ENCODE measurements at places on chromosomes 2 and 18.

DNA sequence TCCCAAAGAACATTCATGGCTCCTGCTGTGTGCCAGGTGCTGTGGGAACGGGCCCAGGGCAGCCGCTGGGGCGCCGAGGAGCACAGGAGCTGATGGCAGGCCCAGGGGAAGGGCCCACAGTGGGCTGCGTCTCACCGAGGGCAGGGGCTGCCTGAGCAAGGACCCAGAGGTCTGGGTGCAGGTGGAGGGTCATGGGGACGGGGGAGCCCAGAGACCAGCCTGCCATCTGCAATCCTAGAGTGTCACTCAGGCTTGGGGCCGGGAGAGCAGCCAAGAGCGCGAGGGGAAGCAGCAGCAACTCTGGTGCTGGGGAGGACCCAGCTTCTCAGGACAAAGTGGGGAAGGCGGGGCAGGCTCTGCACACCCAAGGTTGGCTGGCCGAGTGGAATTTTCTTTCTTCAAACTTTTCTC lies 207.4 kb downstream of the HDAC4 start:
- DNase-seq: peak; percentile 64

DNA sequence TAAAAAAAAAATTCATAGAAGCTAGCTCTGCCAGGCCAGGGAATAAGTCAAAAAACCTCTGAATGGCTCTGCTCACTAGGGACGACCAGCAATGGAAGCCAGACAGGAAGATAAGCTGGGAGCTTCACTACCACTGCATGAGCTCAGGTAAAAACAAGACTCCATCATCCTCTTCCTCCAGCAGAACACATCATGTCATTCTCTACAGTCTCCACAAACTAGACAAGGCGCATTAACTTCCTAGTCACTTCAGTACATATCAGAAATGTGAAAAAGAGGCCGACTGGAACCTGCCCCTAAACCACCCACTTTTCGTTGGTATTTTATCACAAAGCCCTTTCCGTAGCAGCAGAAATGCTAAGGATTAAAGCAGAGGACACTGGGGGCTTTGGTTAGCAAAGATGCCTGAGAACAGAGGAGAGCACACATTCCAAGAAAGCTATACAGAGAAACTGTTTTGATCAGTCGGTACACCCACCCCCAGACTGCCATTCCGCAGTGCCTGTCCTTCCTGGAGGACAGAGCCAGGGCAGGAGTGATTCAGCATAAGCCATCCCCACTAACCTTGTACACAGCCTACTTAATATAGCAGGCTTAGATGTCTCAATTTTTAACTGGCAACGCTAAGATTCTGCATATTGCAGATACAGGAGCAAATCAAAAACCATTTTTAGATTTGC lies 53.4 kb downstream of the AAK1 start:
- DNase-seq: no peak

- no peak for DNase-seq
These were observed 87.7 kb downstream of the PRKRA start for GRCh38 chr2:178363252-178363651.

GRCh38 chr2:65939687-65940086 lies 495.2 kb upstream of the MEIS1 start:
- DNase-seq: no peak

GRCh38 chr2:8728305-8729015 lies 46.6 kb downstream of the ID2 start:
- DNase-seq: no peak

DNA sequence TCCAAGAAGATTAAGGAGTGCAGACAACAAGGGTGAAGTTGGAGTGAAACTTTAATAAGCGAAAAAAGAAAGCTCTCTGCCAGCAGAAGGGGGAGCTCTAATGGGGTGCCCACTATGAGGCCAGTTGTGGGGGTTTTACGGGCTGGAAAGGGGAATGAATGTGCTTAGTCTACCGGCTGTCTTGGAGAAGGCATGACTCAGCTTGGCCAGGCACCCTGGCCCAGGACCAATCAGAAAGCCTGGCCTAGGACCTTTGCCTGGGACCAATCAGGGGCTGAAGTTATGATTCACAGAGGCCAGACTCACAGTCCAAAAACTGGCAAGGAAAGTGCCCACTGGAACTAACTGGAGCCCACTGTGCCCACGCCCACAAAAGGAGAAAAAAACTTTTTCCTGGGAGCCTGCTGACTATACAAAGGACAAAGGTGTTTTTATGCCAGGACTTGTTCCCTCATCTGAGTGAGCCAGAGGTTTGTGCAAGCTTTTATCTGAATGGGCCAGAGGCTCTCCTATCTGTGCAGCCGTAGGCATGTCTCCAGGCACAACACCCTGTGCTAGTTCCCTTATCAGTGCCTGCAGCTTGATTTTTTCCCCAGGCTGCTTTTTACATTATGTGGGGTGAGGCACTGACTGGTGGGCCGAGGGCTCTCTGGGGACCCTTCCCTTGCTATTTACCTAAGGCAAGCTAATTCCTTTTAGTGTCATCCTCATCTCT lies 18.6 kb downstream of the CMPK2 start:
- no peak for DNase-seq

DNA sequence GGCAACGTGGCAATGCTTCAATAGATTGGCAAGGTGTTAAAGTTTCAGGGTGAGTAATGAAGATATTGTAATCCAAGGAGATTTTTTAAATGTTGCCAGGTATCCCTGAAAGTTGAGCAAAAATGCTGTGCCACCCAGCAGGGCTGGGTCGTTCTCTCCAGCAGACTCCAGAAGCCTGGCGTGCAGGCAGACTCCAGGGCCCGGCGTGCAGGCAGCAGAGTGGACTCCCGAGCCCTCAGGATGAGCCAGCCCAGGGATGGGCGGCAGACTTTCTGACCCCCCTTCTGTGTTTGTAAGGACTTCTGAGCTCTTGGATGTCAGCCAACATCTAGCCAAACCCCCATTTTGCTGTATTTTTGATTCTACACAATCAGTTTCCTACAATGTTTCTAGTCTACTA lies 289.1 kb downstream of the ZNF516 start:
- DNase-seq: no peak

- no peak for DNase-seq
These were observed 258.0 kb downstream of the MYCN start for GRCh38 chr2:16198166-16198912.

DNA sequence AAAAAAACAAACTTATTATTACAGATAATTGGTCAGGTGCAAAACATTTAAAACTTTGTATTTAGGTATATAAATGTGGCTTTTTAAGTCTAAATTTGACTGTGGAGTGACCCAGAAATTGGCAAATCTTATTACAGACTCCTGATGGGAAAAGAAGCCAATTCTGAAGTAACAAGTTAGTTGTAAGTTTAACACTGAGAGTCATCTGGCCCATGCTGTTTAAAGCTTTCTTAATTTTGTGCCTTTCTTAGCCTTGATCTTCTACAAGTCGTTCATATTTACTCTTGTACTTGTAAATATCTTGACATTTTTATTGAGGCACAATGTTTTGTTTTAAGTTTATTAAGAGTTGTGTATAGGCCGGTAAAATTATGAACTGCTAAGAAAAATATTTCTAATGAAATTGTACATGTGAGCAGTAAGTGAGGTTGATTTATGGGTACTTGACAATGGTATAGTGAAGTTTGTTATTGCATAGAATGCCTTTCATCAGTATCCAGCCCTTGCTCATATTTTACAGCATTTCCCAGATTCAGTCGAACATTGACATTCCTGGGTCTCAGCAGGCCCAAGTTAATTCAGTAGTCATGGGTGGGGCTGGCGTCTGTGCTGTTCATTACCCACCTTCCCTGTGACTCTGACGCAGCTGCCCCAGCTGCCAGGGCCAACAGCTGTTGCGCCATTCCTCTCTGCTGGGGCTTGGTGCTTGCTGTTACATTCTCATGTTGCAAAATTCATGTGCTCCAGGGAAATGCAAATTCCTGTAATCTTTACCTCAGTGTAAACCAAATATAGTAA lies 121.4 kb downstream of the ZNF236 start:
- DNase-seq: no peak

GRCh38 chr2:64400733-64401528 lies 53.0 kb upstream of the LGALSL start:
- no peak for DNase-seq

DNA sequence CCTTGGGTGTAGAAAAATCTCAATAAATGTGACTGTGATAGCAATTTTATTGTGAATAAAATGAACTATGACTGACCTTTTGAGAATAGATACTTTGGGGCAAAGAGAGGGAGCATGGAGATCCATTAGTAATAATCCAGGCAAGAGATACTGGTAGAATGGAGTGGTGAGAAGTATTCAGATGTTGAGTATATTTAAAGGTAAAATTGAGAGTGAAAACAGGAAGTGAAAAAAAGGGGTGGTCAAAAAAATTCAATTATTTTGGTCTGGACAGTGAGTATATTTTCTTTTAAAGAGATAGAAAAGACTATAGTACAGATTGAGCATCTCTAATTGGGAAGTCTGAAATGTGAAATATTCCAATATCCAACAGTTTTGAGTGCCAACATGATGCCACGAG lies 1515.6 kb upstream of the NXPH2 start:
- no peak for DNase-seq

DNA sequence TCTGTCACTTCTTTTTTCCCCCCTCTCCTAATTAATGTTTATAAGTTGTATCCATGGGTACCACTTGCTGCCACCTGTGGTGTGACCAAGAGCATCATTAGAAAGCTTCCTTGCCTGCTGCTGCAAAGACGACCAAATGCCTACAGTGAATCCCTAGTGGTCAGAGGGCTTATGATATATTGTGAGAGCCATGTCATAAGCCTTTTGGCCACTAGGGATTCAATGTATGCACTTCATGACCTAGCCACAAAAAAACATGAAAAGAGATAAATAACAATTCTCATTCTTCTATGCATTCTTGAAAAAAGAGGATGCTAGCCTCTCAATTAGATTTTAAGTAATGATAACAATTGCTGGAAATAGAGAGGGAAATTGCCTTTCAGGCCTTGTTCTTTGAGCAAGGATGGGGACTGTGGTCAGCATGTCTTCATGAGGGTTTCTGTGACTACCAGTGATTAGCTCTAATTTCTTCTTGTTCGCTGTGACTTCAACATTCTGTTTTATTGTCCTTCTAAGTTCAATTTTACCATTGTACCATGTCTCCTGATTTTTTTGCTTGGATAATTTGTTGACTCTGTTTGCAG lies 435.3 kb downstream of the TGIF1 start:
- DNase-seq: no peak

DNA sequence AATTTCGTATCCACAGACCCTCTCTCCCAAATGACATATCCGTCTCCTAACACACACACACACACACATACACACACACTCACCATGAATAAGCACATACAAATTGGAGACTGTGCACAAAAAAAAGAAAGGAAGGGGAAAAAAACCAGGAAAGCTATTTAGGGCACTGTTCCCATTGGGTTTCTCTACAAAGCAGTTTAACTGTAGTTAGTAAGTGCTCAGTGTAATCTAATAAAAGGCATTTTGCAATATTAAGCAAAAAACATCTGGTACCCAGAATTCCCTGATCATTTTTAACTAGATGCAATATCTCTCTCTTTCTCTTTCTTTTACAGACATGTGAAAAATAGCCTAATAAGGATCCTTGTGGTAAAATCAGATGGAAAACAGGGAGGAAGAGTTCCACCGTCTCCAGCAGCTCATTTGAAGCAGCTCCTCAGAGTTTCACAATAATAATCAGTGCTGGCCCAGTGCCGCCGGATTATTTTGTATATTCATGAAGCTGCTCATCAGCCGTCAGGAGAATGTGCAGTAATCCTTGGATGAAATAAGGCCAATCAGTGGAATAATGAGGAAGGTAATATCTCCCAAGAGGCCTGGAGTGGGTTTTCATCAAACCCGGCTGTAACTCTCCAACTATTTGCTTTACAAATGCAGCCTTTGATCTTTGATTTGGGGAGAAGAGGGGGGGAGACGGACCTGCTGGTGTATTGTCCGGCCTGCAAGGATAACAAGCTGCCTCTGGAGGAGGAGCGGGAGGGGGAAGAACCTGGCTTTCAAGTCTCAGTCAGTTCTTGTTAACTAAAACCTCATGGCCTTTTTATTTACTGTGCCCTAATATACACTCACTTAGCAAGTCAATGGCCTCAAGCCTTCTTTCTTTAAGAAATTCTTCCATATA lies 227.6 kb upstream of the SMIM21 start:
- no peak for DNase-seq

GRCh38 chr18:55500316-55501086 lies 87.5 kb downstream of the TCF4 start:
- no peak for DNase-seq

DNA sequence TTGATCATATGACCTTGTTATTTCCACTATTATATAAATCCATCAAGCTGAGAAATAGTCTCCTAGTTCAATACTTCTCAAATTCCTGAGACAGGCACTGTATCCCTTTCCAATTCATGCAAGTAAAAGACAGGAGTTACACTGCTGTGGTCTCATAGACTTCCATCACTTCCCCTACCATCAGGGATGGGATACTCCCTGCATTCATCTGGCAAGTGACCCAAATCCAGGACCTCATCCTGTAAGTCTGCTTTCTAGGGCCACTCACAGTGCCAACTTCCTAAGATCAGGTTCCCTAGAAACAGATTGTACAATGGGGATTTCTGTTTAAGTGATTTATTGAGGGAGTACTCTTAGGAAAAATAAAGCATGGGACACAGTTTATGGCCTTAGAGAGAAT lies 424.0 kb upstream of the CDH7 start:
- DNase-seq: no peak

- DNase-seq: no peak
These were observed 11.2 kb downstream of the COPS8 start for GRCh38 chr2:237096911-237097310.

DNA sequence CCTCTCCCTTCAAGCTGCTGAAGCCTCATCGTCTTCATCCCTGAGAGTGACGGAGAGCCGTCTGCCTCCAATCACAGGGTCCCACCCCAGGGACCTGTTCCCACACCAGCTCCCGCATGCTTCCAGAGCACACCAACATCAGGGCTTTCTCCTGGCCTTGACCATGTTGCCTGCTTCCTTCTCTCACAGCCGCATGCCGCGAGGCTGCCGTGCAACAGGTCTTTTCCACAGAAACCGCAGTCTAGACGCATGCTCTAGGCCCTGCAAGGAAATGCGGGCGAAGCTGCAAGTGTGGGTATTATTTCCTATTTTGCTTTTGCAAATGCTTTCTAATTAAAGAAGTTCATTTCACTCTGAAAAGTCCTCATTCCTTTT lies 277.8 kb downstream of the EIPR1 start:
- no peak for DNase-seq

GRCh38 chr2:238852206-238852869 lies 4.5 kb downstream of the TWIST2 start:
- no peak for DNase-seq

DNA sequence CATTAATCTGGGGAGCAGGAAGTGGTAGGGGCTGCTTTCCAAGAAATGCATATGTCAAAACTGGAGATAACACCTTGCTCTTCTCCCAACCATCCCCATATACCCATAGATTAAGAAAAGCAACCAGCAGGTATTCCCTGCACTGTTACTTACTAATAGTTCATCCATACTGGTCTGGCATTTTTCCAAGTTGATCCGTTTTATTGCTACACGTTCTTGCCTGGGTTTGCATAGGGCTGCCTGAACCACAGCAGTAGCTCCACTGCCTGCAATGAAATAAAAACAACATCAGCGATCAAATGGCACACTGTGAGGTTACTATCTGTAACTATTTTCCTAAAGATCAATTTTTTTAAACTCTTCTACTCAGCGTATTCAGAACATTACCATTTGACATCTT lies 65.6 kb downstream of the STK39 start:
- no peak for DNase-seq

GRCh38 chr2:26533661-26534060 lies 55.7 kb upstream of the OTOF start:
- DNase-seq: no peak

GRCh38 chr2:1745171-1746023 lies 1.1 kb upstream of the PXDN start:
- DNase-seq: no peak

GRCh38 chr2:77834360-77835002 lies 312.3 kb upstream of the LRRTM4 start:
- DNase-seq: no peak

Measured in hippocampal formation (tissue), 2 donors.